CD4-positive, alpha-beta T cell treated with Interleukin-21 for 1 hour (primary cell): ENCODE measurements at places on chromosomes 2 and 18.

DNA sequence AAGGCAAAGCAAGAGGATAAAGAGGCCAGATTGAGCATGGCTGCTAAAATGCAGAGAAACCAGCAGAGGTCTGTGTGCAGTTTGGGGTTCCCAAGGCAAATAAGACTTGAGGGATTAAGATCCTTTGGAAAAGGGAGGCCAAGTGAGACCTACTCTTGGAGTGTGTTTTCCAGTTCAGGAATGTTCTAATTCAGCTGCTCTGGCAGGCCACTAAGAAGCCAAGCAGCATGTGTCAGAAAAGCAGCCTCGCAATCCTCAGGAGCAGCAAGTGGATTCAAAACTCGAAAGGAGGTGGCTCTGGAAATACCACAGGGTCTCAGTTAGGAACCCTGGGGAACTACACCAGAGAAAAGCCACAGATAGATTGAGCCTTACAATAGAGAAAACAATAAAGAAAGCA is 569.2 kb downstream of the METTL4 start:
- no peak for DNase-seq

DNA sequence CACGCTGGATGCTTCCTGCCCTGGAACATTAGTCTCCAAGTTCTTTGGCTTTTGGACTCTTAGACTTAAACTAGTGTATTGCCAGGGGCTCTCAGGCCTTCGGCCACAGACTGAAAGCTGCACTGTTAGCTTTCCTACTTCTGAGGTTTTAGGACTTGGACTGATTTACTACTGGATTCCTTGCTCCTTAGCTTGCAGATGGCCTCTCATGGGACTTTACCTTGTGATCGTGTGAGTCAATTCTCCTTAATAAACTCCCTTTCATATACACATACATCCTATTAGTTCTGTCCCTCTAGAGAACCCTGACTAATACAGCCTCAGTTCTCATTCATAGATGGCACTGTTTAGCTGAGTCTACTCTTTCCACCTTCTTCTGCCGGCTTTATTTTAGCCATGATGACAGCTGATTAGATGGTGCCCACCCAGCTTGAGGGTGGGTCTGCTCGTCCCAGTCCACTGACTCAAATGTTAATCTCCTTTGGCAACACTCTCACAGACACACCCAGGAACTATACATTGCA is 389.1 kb downstream of the NYAP2 start:
- DNase-seq = no peak

- DNase-seq = no peak
These were observed 81.0 kb upstream of the CCDC150 start for GRCh38 chr2:196558497-196558896.

DNA sequence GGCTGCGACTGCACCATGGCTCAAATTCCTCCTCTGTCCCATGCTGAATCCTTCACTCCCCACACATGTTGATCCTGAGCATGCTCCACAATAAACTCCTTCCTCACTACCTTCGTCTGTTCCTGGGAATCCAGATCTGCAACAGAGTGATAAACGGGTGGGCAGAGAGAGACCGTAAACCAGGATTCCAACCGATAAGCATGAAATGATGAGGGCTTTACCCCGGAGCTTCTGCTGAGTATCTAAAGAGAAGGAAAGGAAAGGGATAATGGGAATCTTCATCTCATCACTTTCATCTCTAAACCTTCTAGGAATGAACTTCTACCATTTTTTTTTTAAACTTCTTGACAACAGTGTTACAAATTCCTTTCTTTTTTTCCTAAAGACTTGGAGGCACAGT is 329.3 kb upstream of the TNP1 start:
- no peak for DNase-seq

GRCh38 chr2:184452907-184453306 is 145.4 kb upstream of the ZNF804A start:
- DNase-seq = no peak
